ENCODE measurements at places on chromosomes 11 and 22. TPM values are rescaled to one million over a fixed set of nuclear protein-coding genes. Genes with fewer than 3 reads are reported as not detected.

The MOGAT2 gene
- total RNA-seq = not detected

The C22orf31 gene
- 0.15 TPM for total RNA-seq

The TRIM44 gene
- 12.5 TPM for total RNA-seq

The ABTB2 gene
- total RNA-seq = 9.6 TPM

The ASPHD2 gene
- 2.2 TPM for total RNA-seq

The KCNJ11 gene
- total RNA-seq = not detected

The PSMA1 gene
- 170 TPM for total RNA-seq

The NF2 gene
- 74.8 TPM for total RNA-seq

The PGA4 gene
- total RNA-seq = not detected

The TSSK2 gene
- not detected for total RNA-seq

All from smooth muscle cell of trachea (primary cell).